ENCODE measurements at places on chromosomes 7 and 10. TPM values are rescaled to one million over a fixed set of nuclear protein-coding genes. Genes with fewer than 3 reads are reported as not detected.

KCNMA1 gene
- total RNA-seq, result 95.0 TPM

MGMT gene
- 14.0 TPM for total RNA-seq

LIPN gene
- total RNA-seq, result 0.30 TPM

DLX5 gene
- 0.50 TPM for total RNA-seq

CCM2 gene
- total RNA-seq, result 34.5 TPM

ANKRD30A gene
- not detected for total RNA-seq

SLC26A4 gene
- total RNA-seq, result 0.99 TPM

ADK gene
- total RNA-seq, result 50.7 TPM

OR2A42 gene
- total RNA-seq, result 0.06 TPM

CNPY1 gene
- 0.66 TPM for total RNA-seq

KIF20B gene
- total RNA-seq, result 12.7 TPM

PRKG1 gene
- total RNA-seq, result 18.8 TPM

GHRHR gene
- total RNA-seq, result 2.7 TPM

HGF gene
- total RNA-seq, result 12.2 TPM

DKK1 gene
- total RNA-seq, result 7.8 TPM

JAKMIP3 gene
- total RNA-seq, result 4.5 TPM

CNNM1 gene
- total RNA-seq, result 1.6 TPM

GTF2IRD1 gene
- 11.7 TPM for total RNA-seq

PGAM2 gene
- 10.7 TPM for total RNA-seq

CADPS2 gene
- 40.5 TPM for total RNA-seq

CREB3L2 gene
- total RNA-seq, result 25.7 TPM

CALHM1 gene
- 0.20 TPM for total RNA-seq

NUTM2A gene
- total RNA-seq, result 1.2 TPM

DENND2A gene
- total RNA-seq, result 26.3 TPM

PDE6C gene
- not detected for total RNA-seq

ZNF746 gene
- total RNA-seq, result 13.7 TPM

C7orf57 gene
- 1.8 TPM for total RNA-seq

C1QL3 gene
- total RNA-seq, result 1.9 TPM

ITGB8 gene
- total RNA-seq, result 57.4 TPM

CUBN gene
- 10.6 TPM for total RNA-seq

ICA1 gene
- total RNA-seq, result 15.5 TPM

ARMC3 gene
- total RNA-seq, result 7.0 TPM

CYP26C1 gene
- under 0.01 TPM for total RNA-seq

HOXA3 gene
- total RNA-seq, result 6.2 TPM

PILRA gene
- 4.1 TPM for total RNA-seq

ASB15 gene
- total RNA-seq, result not detected

MACC1 gene
- total RNA-seq, result 0.20 TPM

ARMS2 gene
- not detected for total RNA-seq

RSPH10B2 gene
- 8.3 TPM for total RNA-seq

MRLN gene
- total RNA-seq, result 1.6 TPM

SLC35B4 gene
- 30.1 TPM for total RNA-seq

LRIT1 gene
- total RNA-seq, result not detected

ENKUR gene
- total RNA-seq, result 10.5 TPM

EBF3 gene
- total RNA-seq, result 83.1 TPM

FLNC gene
- 125 TPM for total RNA-seq

NXPH1 gene
- 60.7 TPM for total RNA-seq

WNT8B gene
- total RNA-seq, result 0.10 TPM

SRGN gene
- 75.7 TPM for total RNA-seq

OR2A12 gene
- not detected for total RNA-seq
